ENCODE measurements at places on chromosomes 6 and 20.

DNA sequence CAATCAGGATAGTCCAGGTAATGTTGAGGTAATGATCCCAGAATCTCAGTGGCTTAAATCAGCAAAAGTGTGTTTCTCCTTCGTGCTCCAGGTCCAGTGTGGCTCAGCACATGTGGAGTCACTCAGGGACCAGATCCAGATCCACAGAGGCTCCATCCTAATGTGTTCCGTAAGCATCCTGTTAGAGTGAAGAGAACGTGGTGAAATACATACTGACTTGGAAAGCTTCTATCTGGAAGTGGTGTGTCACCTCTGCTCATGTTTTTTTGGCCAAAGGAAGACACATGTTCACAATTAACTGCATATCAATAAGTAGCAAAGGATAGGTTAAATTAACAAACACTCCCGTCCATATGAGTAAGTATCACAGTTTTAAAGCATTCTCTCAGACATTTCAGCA lies 26.8 kb upstream of the PREP start:
- DNase-seq: no peak

DNA sequence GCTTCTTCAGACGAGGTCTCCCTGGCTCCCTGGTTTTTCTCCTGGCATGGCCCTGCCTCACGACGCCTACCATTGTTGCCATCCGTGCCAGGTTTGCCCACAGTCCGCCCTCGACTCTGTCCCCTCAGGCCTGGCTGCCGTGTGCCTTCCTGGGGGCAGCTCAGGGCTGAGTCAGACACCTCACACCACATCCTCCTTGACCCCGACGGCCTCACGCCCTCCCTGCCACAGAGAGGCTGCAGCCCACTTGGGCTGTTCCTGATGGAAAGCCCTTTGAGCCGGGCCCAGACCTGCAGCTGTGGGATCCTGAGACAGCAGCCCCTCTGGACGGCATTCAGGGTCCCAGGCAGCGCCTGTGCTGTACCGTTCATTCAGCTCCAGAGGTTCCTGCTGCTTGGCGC lies 108.3 kb downstream of the PSMB1 start:
- DNase-seq: no peak

- no peak for DNase-seq
Measured at GRCh38 chr6:80340280-80340679, 233.8 kb downstream of the BCKDHB start.

GRCh38 chr6:97275804-97276203 lies 7.2 kb downstream of the MMS22L start:
- DNase-seq: no peak

GRCh38 chr6:90304308-90304707 lies 7.7 kb upstream of the BACH2 start:
- no peak for DNase-seq

DNA sequence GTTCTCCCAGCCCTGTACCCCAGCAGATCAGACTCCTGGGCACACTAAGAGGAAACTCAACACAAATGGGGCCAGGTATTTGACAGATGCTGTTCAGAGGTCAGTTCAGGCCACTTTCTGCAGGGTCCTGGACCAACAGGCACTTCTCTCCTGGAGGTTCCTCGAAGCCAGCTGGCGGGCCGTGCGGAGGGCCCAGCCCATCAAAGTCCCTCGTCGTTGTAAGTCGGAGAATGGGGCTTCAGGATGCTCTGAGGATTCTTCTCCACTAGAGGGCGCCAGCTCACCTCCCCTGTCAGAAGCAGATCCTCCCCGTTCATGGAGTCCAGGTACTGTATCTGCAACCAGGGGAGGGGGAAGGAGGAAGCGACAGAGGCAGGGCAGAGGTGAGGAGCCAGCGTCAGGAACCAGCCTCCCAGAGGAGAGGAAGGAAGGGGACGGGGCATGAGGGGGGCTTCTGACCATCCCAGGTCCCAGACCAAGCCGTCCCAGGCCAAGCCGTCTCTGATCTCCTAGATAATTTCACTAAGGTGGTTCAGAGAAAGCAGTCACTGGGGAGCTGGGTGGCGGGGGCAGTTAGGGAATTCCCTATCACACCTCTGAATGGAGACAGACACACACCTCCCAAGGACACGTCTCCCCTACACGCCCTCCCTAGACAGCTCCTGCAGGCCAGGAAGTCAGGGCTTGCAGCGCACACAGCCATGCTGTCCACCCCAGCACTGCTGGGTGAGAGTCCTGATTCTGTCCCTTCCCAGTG lies 11.7 kb upstream of the FAM83C start:
- peak; percentile 85 for DNase-seq

GRCh38 chr6:90319044-90319443 lies 22.4 kb upstream of the BACH2 start:
- no peak for DNase-seq

DNA sequence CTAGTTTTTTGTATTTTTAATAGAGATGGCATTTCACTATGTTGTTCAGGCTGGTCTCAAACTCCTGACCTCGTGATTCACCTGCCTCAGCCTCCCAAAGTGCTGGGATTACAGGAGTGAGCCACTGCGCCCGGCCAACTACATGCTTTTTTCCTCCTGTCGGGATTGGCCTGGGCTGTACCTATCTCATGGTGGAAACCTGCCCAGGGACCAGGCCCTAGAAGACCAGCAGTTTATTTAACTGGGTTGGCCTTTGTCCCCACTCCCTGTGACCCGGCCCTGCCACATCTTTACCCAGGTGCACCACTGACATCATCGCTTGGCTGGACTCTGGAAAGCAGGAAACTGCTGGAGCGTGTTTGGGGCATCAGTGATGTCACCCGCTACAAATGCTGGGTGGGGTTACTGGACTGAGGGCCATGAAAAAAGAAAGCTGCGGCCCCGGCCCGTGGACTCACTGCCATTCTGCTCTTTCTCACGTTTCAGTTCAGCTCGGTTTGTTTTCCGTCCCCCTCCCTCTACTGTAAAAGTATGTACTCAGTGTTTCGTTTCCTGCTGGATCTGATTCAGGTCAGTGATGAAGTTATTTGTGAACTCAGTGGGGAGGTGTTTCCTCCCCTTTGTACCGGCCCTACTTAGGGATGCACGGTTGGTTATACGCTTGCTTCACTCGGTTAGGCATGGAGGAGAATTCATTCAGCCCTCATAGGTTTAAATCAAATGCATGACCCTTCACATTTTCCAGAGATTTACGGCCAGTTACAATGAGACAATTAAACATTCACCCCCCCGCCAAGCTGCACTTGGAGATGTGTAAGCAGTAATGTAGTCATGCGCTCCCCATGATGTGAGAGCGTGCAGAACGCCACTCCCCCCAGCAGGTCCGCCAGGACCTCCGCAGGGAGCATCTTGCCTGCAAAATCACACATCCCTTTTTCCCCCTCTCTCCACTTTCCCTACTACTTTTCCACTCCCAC lies 179.3 kb downstream of the MTHFD1L start:
- DNase-seq: no peak

DNA sequence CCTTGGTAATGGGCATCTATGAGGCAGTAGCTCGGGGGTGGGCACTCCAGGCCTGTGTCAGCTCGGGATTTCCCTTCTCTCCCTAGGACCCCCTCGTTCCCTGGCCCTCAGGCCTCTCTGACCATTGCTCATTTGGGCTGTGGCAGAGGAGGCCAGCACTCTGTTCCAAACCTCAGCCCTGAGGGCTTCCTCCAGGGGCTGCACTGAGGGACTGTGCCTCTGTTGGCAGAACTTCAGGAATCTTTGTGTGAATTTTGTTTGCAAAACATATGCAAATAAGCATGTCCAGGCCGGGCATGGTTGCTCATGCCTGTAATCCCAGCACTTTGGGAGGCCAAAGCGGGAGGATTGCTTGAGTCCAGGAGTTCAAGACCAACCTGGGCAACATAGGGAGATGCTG lies 11.0 kb downstream of the PACSIN1 start:
- no peak for DNase-seq

DNA sequence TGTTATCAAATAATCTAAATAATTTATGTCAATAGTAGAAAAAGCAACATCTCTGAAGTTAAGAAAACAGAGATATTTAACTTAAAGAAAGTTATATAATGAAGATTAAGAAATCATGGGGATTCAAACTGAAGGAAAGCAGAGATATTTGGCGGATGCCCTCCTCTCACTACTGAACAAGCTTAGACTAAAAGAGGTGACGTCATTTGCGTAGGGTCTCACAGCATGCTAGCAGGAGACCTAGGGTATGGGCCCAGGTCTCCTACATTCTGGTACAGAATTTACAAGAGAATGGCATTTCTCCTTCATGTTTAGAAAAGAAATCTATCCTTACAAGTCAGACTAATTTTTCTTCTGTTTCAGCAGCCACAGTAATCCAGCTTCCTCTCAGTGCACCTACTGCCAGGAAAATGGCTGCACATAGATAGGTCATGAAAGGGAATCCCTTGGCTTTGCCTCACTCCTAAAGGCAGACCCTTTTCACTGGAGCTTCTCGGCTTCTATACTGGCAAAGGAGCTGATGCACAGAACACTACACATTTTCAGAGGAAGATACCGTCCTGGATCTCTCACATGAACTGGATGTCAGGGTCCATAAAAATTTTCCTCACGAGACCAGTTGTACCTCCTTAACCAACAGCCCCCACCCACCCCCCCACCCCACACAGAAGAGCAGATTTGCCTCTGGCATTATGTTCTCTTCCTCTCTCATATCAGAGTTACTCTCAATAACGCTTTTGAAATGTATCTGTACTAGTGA lies 41.8 kb upstream of the DST start:
- no peak for DNase-seq

DNA sequence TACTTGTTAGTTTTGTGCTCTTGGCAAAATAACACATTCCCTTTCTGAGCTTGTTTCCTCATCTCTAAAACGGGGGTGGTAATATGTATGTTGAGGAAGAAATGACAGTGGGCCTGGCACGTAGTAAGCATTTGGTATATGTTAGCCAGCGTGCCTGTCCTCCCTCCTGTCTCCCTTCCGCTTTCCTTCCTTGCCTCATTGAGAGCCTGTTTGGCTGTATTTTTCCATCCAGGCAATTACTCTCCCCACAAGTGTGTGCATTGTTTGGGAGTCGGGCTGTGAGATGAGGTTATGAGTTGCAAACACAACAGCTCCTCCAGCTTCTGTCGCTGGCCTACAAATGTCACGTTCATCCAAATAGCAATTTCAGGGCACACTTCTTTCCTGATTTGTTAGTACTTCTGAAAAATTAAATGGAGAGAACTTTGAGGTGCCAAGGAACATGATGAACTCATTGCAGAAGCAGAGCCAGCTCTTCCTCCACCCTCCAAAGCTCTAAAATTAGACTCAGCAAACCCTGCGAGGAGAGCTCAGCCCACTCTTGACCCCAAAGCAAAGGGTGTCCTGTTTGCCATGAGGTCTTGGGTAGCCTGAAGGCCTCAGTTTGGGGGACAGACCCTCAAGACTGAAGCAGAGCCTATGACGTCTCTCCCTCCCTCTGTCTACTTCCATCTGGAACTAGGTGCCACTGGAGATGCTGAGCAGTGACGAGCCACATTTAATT lies 50.7 kb upstream of the TOX2 start:
- DNase-seq: no peak

GRCh38 chr6:20763296-20763695 lies 229.0 kb downstream of the CDKAL1 start:
- DNase-seq: no peak

- DNase-seq: no peak
Measured at GRCh38 chr20:19828232-19828631, 70.2 kb downstream of the RIN2 start.

Measured in NCI-H1930 (cell line).